ENCODE measurements at places on chromosomes 7 and 10. TPM values are rescaled to one million over a fixed set of nuclear protein-coding genes. Genes with fewer than 3 reads are reported as not detected.

The SLC18A3 gene
- not detected for total RNA-seq

The PLEKHS1 gene
- total RNA-seq: 0.18 TPM

The PDE6C gene
- total RNA-seq: not detected

The RBP3 gene
- not detected for total RNA-seq

The EIF3A gene
- 86.9 TPM for total RNA-seq

The ARMH3 gene
- total RNA-seq: 16.5 TPM

The TYSND1 gene
- total RNA-seq: 16.0 TPM

The GIMAP1 gene
- 2.6 TPM for total RNA-seq

The ATOH7 gene
- 1.5 TPM for total RNA-seq

The RBM33 gene
- 58.4 TPM for total RNA-seq
